ENCODE measurements at places on chromosomes 16 and 17.

GRCh38 chr16:57797526-57798266, 4.6 kb downstream of the KIFC3 start:
- no peak for DNase-seq

GRCh38 chr16:66574531-66574930, 4.7 kb upstream of the CMTM2 start:
- DNase-seq, result no peak

- no peak for DNase-seq
Observed at GRCh38 chr17:71580220-71580619, 540.6 kb upstream of the SOX9 start.

DNA sequence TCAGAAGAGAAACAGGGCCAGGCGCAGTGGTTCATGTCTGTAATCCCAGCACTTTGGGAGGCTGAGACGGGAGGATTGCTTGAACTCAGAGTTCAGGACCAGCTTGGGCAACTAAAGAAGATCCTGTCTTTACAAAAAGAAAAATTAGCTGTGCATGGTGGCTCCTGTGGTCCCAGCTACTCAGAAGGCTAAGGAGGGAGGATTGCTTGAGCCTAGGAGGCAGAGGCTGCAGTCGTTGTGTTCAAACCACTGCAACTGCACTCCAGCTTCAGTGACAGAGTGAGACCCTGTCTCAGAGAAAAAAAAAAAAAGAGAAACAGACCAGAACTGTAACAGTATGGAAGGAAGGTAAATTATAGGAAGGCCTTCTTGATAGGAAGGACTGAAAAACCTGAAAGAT, 10.3 kb downstream of the ARL4D start:
- no peak for DNase-seq

GRCh38 chr17:79818026-79818758, 21.0 kb downstream of the CBX4 start:
- no peak for DNase-seq

DNA sequence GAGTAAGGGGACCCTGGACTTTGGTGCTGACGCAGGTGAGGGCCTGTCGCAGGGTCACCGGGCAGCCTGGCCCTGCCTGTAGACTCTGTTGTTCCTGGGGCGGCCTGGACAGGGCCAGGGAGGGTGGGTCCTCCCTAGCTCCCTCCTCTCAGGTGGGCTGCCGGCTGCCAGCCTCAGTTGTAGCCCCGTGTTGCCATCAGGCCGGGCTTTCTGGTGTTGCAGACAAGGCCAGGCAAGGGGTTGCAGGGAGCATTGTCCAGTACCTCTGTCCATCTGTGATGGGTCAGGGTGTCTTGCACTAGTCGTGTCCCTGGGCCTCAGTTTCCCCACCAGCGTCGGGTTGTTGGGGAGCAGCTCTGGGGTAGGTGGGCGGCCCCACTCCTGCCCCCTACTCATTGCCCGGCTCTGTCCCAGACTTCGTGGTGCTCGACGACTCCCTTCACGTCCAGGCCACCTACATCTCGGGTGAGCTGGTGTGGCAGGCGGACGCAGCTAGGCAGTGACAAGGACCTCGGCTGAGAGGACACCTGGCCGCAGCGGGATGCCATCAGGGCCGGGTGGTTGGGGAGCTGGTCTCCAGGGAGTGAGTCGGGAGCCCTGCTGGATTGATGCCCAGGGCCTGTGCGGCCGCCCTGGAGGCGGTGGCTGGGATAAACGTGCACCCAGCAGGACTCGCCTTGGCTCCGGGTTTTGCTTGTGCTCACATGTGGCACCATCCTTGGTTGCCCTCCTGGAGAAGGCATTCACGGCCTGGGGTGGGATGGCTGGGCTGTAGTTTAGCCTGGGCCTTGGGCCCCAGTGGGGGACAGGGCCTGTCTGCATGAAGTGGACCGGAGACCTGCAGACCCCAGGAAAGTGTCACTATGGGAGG, 1.9 kb downstream of the CEMP1 start:
- DNase-seq, result no peak

- DNase-seq, result no peak
Observed at GRCh38 chr16:56897026-56897799, 32.2 kb downstream of the SLC12A3 start.

DNA sequence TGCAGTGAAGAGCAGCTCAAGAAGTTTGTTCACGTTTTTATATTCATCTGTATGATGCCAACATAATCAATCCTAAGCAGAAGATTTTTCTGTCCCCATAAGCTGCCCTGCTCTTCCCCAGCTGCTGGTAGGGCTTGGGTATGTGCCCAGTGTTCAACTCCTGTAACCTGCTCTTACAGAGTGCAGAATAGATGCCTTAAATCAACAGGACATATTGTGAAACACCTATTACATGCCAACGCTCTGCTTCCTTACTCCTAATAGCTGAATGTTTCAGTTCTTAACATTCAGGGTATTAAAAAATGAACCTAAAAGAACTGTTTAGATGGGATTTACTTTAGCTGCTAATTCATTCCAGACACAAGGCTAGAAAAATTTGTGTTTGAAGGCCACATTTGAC, 190.9 kb downstream of the HS3ST3A1 start:
- DNase-seq, result no peak

DNA sequence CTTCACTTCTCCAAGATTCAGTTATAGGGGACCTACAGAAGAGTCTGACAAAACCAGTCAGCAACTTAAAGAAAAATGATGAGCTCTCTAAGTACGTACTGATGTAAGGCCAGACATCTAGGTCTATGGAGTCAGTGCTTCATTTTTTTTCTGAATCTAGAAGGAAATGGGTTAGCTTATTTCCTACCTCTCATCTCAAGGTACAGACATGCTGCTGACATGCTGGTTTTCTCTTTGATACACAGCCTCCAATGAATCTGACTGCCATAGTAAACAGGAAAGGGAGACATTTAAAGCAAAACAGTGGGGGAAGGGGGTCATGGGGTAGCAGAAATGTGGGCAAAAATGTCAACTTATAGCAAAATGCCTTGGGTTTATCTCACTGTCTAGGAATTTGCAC, 16.4 kb downstream of the CDR2 start:
- no peak for DNase-seq

GRCh38 chr17:63224644-63225043, 221.5 kb downstream of the CYB561 start:
- no peak for DNase-seq

GRCh38 chr17:3036800-3037199, 26.6 kb downstream of the OR1D5 start:
- DNase-seq, result no peak

DNA sequence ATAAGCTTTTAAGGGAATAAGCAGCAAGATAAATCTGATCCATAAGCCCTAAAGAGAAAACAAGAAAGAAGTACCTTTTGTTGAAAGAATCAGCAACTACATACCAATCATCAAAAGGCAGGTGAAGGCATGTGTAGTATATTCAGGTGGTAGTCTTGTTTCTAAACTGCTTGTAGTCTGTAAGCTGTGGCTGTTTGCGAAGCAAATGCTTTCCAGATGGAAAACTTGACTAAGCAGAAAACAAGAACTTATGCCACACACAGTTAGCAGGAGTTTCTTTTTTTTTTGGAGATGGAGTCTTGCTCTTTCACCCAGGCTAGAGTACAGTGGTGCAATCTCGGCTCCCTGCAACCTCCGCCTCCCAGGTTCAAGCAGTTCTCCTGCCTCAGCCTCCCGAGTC, 5.7 kb downstream of the CBX1 start:
- no peak for DNase-seq

- DNase-seq, result no peak
Observed at GRCh38 chr16:69100071-69100691, 5.3 kb upstream of the HAS3 start.

DNA sequence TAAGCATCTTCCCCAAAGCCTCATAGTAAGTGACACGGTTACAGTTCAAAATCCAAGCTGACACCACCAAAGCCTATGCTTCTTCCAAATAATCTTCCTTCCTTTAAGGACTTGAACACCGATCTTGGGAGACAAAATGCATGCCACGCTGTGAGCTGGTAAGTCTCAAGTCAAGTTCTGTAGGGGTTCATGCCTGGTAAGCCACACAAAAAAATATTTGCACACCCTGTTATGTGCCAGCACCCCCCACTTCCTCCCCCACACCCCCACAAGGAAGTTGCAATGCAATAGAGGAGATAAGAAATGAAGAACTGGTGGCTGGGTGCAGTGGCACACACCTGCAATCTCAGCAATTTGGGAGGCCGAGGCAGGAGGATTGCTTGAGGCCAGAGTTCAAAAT, 5.6 kb downstream of the NOG start:
- no peak for DNase-seq

- DNase-seq, result no peak
Observed at GRCh38 chr16:72896485-72897118, 151.3 kb downstream of the ZFHX3 start.

- peak; percentile 81 for DNase-seq
Observed at GRCh38 chr17:28643983-28644786, 773 bp downstream of the BLTP2 start.

- DNase-seq, result no peak
Observed at GRCh38 chr17:73172252-73172651, 7.4 kb downstream of the SSTR2 start.

DNA sequence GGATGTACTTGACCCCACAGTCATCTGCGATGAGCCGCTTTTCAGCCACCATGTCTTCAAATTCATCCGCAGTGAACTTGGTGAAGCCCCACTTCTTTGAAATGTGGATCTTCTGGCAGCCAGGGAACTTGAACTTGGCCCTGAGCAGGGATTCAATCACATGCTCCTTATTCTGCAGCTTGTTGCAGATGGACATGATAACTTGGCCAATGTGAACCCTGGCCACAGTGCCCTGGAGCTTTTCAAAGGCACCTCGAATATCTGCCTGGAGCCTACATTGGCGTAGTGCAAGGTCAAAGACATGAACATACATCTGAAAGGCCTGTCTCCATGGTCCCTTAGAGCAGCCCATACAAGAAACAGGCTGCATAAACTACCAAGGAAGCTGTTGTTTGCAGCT, 1.8 kb upstream of the TENT4B start:
- DNase-seq, result no peak

DNA sequence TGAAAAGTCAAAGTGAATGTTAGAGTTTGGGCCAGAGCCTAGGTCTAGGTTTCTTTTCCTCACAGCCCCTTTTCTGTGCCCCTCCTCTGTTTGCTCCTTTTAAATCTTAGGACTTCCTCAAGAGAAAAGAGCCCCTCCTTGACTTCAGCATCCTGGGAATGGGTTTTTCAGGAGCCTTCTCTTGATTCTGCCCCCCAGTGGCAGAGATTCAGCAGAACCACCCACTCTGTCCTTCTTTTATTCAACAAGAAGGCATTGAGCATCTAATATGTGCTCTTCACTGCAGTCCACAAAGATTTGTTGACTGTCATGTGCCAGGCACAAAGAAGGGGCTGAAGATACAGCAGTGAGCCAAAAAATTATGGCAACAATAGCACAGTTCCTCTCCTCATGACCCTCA, 270.8 kb upstream of the CDH5 start:
- no peak for DNase-seq

DNA sequence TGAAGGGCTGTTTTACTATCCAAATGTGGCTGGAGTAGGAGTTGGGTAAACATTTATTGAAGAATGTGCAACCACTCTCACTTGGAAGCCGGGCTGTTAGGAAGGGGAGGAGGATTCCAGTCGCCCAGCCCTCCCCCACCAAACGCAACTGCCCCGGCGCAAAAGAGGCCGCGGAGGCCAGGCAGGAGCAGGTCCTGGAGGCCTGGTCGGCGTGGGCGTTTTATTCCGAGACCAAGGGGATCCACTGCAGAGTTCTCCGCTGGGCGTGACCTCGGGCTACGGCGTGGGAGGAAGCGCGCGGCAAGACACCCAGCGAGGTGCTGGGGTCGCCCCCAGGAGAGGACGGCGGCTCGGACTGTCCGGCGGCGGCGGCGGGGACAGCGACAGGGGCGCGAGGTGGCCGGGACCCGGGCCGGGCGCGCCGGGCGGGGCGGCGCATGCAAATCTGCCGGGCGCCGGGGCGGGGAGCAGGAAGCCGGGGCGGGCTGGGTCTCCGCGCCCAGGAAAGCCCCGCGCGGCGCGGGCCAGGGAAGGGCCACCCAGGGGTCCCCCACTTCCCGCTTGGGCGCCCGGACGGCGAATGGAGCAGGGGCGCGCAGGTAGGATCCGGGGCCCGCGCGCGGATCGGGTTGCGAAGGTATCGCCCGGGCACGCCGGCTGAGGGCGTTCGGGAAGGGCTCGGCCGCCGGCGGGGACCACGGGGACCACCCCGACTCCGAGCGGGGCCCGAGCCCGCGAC, at the start of gene IL4R:
TSS of gene IL4R (plus strand) at position 553 of the 739 bp plus-strand sequence. CDS start 26,230 bp downstream, outside the sequence.
- DNase-seq, result peak; percentile 94

GRCh38 chr17:39223907-39224777, 1.6 kb downstream of the STAC2 start:
- no peak for DNase-seq

DNA sequence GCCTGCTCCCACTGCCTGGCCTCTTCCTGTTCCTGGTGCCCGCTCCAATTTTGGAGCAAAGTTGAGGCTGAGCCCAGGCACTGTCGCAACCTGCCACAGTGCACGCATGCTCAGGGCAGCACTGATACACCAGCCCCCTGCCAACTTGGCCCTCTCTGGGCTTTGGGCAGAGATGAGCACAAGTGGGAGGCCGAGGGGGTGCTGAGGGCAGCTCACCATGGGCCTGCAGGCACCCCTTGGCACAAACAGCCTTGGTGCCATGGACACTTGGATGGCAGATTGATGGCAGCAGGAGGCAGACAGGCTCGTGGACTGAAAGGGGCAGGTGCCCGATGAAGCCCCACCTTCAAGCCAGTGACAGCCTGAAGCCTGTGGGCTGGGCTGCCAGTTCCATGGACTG, 42.9 kb downstream of the PIGL start:
- no peak for DNase-seq

DNA sequence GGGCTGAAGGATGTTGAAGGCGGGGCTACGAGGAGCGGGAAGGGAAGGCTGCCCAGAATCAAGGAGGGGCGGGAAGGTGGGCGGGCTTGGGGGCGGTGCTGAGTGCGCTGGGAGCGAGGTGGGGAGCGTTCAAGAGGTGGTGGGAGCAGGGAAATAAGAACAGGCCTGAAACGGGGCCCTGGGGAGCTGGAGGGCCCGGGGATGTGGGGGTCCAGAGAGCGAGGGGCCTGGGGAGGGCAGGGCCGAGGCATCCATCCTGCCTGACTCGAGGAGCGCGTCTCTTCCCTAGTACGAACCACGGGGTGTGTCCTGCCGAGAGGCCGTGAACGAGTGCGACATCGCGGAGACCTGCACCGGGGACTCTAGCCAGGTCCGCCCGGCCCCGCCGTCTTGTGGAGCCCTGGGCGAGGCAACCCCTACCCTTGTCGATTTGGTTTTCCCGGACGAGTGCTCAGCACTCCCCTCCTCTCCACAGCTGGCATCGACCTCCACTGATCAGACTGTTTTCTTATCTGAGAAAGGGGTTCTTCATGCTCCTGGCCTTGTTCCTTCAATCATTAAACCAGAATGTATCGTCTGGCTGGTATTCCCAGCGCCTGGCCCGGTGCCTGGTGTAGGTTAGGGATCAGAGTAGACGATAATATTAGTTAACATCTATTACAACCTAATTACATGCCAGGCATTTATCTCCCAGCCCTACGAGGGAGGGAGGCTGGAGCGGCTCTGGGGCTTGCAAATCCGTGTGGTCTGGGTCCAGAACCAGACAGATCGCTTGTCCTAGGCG, 17.2 kb downstream of the ADAM11 start:
- peak; percentile 15 for DNase-seq

GRCh38 chr17:69947027-69947759, 127.8 kb upstream of the KCNJ16 start:
- no peak for DNase-seq

GRCh38 chr17:76575570-76575969, 10.1 kb downstream of the ST6GALNAC2 start:
- no peak for DNase-seq

- DNase-seq, result no peak
Observed at GRCh38 chr16:27218756-27219155, 15.4 kb downstream of the KDM8 start.
